ENCODE measurements at places on chromosomes 7 and 10. TPM values are rescaled to one million over a fixed set of nuclear protein-coding genes. Genes with fewer than 3 reads are reported as not detected.

SLC25A28 gene
- total RNA-seq, result 16.1 TPM

MTPN gene
- total RNA-seq, result 39.4 TPM

DNA sequence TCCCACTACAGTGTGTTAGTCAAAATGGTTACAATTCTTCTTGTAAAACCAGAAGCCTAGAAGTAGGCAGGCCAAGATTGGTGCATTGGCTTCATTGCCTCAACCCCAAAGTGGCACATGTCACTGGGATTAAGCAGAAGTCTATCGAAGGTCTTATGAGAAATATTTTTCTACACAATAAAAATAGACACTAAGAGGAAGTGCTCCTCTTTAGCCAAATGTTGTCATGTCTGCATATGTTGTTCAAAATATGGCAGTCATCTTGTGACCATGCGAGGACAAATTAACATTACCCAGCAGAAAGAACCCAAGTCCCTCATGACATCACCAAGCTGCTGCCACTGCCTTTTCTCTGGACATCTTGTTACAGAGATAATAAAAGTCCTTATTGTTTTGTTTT is 6.3 kb upstream of the NSMCE4A start:
- no peak for DNase-seq

TRDMT1 gene
- total RNA-seq, result 6.2 TPM

GRCh38 chr7:157016352-157017041 is 6.0 kb upstream of the MNX1 start:
- peak; percentile 43 for DNase-seq

ADARB2 gene
- 7.9 TPM for total RNA-seq

- no peak for DNase-seq
Observed at GRCh38 chr10:8071006-8071405, 16.5 kb downstream of the GATA3 start.

- no peak for DNase-seq
Observed at GRCh38 chr10:127999297-128000129, 92.6 kb downstream of the PTPRE start.

Data from Peyer's patch (tissue), 4 donors.